ENCODE measurements at places on chromosomes 12 and 14.
A peak's percentile ranks its signal among the peaks of the same experiment; 100 is the strongest.

DNA sequence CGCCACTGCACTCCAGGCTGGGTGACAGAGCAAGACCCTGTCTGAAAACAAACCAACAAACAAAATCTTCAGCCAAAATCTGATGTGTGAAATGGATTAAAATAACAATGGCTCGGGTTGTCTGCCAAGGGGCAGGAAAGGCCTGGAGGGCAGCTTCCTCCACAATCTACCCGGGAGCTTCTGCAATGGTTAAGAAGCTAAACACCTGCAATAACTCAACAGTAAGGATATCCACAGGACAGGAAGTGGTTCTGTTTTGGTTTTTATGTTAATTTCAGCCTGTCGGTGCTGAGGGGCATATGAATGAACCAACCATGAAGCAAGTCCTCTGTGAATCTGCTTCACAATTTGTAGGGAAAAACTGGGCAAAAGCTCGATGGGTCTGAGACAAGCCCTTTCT lies 34.4 kb downstream of the RAD52 start:
- DNase-seq, result no peak

- DNase-seq, result no peak
Observed at GRCh38 chr12:115185506-115185905, 501.5 kb upstream of the TBX3 start.

DNA sequence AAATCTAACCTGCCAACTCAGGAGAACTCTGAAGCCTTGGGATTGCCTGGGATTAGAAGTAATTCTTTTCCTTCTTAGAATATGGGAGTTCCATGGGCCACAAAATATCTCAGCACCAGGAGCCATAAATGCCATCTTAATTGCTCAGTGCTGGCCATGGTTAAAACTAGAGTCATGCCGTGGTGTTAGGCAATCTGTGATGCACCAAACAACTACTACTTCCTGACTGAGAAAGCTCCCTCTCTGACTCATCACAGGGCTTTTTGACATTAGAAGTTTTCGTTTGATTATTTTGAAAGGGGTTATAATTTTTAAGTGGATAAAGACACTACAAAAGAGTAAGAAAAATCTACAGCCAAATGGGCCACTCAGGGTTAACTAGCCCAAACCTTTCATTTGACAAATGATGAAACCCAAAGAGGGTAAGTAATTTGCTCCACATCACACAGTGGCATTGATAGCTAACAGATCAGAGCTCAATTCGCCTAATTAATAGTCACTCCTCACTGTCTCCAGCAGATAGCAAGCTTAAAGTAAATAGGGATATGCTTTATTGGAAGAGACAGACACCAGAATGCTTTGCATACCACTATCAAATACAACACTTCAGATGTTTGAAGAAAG lies 377.3 kb downstream of the EMP1 start:
- no peak for DNase-seq

DNA sequence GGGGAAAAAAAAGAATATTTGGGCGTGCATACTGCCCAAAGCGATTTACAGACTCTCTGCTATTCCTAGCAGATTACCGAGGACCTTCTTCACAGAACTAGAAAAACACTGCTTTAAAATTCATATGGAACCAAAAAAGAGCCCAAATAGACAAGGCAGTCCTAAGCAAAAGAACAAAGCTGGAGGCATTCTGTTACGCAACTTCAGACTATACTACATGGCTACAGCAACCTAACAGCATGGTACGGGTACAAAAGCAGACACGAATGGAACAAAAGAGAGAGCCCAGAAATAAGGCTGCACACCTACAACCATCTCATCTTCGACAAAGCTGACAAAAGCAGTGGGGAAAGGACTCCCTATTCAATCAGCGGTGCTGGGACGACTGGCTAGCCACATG lies 56.7 kb downstream of the TRAF3 start:
- DNase-seq, result no peak

DNA sequence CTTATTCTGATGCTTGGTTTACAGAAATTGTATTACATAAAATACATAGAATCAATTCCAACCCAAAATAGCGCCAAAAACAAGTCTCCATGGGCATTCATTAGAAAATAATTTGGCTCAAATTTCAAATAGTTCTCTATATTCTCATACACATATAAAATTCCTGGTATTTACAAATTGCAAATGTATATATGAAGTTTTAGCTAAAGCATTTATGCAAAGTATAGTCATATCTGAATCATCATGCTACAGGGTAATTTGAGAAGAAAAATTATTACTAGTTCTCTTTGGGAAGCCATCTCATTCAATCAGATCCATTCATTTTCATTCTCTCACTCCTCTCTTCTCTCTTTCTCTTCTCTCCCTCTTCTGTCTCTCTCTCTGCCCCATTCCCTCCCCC lies 257.8 kb downstream of the DPF3 start:
- DNase-seq, result no peak

- no peak for DNase-seq
Observed at GRCh38 chr14:51825926-51826325, 34.5 kb upstream of the GNG2 start.

DNA sequence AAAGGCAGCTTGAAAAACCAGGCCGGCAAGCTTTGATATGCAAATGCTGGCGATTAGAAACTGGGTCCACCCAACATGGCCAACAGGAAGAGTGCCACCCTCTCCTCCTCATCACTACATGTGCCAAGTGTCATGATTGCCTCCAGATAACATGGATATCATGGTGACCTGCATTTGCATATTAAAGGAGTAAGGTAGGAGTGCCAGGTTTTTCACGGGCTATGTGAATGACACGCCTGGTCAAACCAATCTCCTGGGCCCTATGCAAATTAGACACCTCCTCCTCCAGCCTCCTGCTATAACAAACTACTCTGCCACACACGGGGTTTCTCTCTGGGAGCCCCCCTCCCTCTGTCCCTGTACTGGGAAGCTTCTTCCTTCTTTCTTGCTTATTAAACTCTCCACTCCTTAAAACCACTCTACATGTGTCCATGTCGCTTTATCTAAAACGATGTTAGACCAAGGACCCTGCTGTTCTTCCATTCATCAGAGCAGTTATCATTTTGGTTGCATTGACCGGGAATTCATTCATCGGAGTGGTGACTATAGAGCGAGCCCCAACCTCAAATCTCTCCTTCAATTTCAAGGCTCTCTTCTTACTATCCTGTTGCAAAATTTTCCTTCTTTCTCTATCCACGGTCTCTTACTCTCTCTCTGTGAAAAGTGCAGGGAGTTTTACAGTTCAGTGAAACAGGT lies 27.5 kb downstream of the APOBEC1 start:
- peak; percentile 79 for DNase-seq

- DNase-seq, result no peak
Observed at GRCh38 chr14:23468704-23469126, 788 bp upstream of the NGDN start.

- DNase-seq, result no peak
Observed at GRCh38 chr14:42149609-42150261, 543.1 kb downstream of the LRFN5 start.

GRCh38 chr14:104735830-104736642 lies 12.0 kb downstream of the ADSS1 start:
- DNase-seq, result no peak

- no peak for DNase-seq
Observed at GRCh38 chr14:92397150-92397952, 74.4 kb downstream of the SLC24A4 start.

GRCh38 chr14:20970983-20971704 lies 15.9 kb downstream of the RNASE2 start:
- DNase-seq, result peak; percentile 90

- peak; percentile 35 for DNase-seq
Observed at GRCh38 chr14:92589213-92589852, 75.8 kb downstream of the RIN3 start.

DNA sequence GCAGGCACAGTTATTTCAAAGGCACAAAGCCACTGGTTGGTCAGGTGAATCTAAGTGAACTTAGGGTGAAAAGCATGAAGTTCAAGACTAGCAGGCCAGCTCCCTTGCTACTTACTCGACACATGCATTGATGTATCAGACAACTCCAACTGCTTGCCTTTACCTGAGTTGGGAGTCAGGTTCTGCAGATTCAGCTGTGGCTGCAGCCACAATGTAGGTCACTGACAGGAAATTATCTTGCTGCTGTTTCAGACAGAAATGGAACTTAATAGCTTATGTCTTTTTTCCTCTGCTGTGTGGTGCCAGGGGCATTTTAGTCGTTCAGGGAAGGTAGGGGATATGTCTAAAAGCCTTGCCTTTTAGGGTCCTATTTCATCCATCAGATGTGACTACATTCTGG lies 125.6 kb upstream of the RPH3A start:
- no peak for DNase-seq
